CD4-positive, alpha-beta T cell treated with Interleukin-10 for 1 hour (primary cell): ENCODE measurements at places on chromosomes 7 and 10.
A peak's percentile ranks its signal among the peaks of the same experiment; 100 is the strongest.

DNA sequence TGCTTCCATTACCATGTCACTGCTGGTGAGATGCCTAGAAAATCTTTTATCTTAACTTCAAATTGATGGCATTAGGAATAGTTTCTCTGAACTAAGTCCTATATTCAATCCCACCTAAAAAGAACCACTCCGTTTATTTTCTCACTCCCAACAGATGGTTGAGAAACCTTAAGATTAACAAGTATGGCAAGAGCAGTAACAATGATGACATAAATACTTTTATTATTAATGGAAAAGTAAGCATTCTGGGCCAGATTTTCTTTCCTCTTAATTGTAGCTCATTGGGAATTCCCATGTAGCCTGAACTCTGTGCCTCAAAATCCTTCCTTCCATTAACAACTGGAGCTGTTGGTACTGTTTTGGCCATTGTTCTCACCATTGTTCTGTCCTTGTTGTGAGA lies 21.1 kb upstream of the FAM13C start:
- DNase-seq: no peak

DNA sequence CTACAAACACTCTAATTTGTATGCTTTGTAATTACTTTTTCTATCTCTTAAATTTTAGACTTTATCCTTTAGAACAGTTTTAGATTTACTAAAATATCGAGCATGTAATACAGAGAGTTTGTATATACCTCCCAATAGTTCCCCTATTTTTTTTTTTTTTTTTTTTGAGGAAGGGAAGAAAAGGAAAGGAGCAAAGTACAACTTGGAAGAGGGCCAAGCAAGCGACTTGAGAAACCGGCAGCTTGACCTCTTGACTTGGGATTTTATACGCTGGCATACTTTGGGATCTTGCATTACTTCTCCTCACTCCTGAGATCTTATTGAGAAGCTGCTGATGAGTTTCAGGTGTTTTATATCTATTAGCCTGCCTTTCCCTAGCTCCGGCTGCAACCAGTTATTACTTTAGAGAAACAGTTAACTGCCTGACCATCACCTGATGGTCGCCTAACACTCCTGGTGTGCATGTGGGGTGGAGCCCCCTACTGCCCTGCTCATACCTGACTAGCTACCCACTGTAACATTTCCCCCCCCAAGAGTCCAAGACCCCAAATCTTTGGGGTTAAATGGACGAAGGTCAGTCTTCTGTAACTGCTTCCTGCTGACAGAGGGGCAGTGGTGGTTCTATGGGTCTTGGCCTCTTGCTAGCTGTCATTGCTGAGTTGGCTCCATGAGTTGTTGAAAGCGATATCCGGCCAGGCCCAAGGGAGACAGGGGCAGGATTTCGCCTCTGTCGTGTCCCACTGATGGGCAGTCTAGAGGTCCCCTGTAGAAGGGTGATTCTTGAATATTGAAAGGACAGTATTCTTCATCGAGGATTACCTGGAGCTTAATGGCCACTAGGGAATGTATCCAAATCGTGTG lies 28.5 kb downstream of the MKLN1 start:
- no peak for DNase-seq

GRCh38 chr10:113895018-113895417 lies 40.6 kb downstream of the NHLRC2 start:
- no peak for DNase-seq

DNA sequence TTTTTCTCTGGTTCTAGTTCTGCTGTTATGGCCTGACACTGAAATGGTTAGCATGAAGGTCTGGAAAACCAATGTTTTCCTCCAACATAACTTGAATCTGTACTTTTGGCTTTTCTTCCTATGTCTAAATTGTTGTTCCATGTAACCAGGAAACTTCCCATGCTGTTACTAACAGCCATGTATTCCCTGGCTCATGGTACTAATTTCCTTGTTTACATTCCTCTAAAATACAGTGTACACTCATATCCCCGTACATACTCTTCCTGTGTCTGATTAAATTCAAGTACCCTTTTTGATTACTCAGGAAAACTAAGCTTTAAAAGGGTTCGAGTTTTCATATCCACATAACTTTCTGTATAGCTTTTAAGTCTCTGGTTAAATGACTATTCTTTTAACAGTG lies 12.3 kb upstream of the ACSM6 start:
- no peak for DNase-seq

DNA sequence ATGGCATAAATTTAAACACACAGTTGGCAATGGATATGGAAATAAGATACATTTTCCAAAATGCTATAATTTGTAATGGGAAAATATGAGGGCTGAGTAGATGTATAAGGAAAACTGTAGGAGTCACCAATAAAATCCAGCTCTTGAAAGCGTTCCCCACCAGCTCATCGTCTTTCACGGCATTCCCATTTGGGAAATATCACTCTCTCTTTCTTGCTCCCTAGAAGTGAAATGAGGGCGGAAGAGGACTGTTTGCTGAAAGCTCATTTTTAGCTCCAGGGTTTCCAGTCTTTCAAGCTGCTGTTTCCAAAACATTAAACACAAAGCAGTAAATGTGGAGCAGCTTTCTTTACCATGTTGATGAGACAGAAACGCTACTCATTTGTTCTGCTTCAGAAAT lies 104.6 kb upstream of the SFMBT2 start:
- DNase-seq: no peak

DNA sequence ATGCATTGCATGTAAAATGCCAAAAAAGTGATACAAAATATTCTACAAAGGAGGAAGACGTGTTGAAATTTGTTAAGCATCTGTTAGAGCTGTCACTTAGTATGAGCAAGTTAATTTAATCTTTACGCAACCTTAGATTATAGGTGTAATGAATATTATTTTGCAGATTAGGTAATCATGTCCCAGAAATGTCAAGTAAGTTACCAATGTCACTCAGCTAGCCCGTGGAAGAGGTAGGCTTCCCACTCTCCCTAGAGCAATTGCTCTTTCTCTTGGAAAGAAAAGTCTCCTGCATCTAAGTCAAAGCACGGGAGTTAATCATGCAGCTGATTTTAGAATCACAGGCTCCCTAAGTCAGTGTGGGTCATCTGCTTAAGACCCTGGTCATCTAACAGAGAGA lies 830.4 kb upstream of the IGFBP3 start:
- no peak for DNase-seq

DNA sequence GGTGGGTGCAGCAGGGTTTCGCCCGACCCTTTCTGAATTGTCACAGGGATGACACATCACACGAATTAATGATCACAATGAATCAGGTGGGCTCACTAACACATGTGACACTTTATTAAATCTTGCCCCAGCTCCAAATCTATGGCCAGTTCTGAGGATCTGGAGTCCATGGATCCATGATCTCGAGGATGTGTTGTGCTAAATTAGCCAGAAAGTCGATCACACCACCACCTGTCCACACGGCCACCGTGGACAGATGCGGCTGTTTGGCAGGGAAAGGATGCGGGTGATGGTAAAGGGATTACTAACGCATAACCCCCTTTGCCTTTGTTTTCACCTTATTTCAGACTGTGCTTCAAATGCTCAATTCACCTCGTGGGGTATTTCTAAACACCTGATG lies 96.4 kb downstream of the COBL start:
- no peak for DNase-seq

- DNase-seq: no peak
Measured at GRCh38 chr7:139068544-139069399, 32.9 kb upstream of the ZC3HAV1L start.

GRCh38 chr7:144086730-144087129 lies 652 bp downstream of the OR2A12 start:
- no peak for DNase-seq

DNA sequence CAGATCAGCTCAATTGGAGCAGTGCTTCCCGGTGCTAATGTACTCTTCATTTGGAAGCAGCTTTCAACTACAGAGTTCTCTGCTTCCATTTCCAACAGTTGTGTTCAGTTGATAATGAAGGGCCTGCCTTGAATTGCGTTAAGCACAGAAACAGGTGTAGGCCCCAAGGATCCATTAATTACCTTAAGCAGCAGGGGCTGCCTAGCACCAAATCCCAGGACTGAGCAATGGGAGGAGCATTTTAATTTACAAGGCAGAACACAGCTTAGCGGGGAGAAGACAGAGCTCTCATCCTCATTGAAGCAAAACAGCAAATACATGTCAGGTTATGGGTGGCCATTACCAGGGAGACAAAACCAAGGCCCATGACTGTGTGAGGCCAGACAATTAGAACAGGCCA lies 349.6 kb downstream of the TFEC start:
- no peak for DNase-seq

- DNase-seq: no peak
Measured at GRCh38 chr10:130492266-130492934, 356.2 kb downstream of the GLRX3 start.

DNA sequence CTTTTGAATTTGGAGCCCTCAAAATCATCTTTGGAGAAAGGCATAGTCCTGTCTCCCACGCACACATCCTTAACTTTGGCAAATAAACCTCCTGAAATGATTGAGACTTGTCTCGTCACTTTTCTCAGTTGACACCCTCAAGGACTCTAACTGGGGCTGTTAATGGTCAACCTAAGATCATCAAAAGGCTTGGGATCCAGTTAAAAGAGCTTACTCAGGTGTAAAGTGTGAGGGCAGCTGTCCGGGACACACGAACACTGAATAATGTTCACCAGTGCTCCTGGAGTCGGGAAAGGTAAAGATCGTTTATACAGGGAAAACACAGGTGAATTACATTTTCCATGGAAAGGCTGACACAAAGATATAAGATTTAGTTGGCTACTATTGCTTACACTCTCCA lies 84.7 kb downstream of the PAXIP1 start:
- no peak for DNase-seq

GRCh38 chr7:1713502-1714484 lies 43.7 kb downstream of the ELFN1 start:
- no peak for DNase-seq

- no peak for DNase-seq
Measured at GRCh38 chr10:21519397-21519933, 6.0 kb downstream of the SKIDA1 start.

GRCh38 chr7:140342727-140343514 lies 55.4 kb downstream of the SLC37A3 start:
- DNase-seq: no peak

GRCh38 chr7:47611045-47611511 lies 29.2 kb upstream of the TNS3 start:
- no peak for DNase-seq

DNA sequence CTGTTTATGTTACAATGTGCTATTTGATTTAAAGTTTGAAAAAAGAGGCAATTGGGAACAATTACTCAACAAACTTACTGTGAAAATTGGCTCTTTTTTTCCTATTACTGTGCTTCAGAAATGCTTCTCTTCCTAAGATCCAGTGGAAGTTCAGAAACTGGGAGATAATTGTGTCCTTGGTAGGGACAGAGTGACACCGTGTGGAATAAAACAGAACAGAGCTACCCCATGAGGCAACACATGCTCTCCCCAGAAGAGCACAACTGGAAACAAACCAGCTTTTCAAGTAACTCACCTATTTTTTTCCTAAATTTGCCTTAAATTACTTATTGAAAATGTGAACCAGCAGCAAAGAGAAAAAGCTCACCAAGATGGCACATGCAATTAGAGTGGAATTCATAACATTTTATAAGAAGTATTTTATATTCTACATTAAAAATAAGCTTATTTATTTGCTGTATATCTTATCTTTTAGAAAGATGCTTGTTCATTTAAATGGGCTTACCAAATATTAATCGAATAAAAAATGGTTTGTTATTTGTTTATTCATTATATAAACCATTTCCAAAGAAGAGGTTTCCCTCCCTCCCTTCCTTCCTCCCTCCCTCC lies 346.1 kb upstream of the ANKRD30A start:
- DNase-seq: no peak

DNA sequence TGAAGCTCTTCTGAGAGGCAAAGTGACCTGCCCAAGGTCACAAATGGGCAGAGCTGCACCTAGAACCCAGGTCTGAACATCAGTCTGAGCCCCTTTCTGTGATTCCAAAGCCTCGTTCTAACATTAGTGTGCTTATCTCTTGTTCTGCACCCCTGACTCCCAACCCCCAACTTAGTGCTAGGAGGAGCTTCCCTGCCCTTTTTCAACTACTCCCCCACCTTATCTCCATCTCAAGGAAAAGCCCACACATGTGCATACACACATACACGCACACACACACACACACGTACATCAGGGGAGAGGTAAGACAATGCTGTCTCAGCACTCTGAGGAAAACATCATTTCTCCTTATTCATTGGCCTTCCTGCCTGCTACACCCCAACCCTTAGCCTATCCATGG lies 8.3 kb downstream of the PRRT4 start:
- no peak for DNase-seq

DNA sequence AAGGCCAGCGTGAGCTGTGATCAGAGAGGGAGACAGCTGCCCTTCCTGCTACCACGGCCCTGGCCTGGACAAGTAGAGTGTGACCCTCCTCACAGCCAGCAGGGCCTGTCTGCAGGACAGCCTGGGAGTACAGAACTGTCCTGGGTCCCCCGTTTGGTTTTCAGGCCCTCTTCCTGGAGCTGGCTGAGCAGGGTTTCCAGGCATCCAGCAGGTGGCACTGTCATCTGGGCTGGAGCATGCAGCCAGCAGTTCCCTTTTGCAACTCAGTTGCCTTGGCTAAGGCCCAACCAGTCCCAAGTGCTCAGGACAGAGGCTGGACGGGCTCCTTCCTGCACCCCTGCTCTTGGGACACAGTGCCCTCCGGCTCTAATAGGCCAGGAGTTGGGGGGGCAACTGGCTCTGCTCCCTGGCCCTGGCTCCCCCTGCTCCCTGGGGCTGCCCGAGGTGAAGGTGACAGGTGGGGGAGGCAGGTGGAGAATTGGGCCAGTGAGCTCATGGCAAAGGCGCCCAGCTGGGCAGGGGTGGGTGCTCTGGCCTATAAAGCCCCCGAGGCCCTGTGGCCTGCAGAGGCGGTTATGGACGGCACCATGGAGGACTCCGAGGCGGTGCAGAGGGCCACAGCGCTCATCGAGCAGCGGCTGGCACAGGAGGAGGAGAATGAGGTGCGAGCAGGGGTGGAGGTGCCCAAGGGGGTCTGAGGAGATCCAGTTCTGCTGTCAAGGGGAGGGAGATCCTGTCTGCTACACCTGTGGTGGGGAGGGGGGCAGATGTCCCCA lies at the start of gene ANKRD2:
Gene ANKRD2 (plus strand): TSS at position 566 of the 776 bp plus-strand sequence. CDS start 10 bp downstream, at position 576.
- peak; percentile 48 for DNase-seq

DNA sequence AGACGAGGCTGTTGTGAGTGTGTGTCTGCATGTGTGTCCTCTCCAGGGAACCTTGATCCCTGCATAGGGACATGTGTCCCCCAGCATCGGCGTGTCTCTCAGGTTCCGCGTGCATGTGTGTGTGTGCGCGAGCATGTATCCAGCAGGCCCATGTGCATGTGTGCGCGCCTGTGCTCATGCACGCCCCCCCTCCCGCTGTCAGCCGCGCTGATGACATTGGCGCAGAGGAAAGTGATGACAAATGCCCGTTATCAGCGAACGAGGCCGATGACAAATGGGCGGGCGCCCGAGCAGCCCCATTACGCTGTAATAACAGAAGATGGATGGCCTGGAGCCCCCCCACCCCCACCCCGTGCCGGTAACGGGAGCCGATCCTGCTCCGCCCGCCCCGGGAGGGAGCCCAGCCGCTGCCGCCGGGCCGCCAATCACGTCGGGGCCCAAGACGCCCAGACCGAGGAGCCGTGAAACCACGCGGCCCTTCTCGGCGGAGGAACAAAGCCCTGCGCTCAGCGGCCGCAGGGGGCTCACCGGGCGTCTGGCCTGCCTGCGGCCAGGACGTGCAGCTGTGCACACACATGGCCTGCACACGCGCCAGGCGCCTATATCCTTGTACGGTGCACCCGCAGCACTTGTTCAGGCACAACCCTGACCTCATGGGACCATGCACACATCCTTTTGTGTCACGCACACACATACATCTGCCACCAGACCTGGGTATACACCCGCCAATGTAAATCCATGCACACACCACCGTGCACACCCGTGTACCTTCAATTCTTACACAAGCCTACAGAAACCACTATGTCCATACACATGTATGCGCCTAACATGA lies 21.5 kb downstream of the POLL start:
- no peak for DNase-seq

GRCh38 chr7:144720710-144721109 lies 115.1 kb downstream of the TPK1 start:
- no peak for DNase-seq
